ENCODE measurements at places on chromosomes 16 and 17. TPM values are rescaled to one million over a fixed set of nuclear protein-coding genes. Genes with fewer than 3 reads are reported as not detected.

TMEM238L gene
- not detected for total RNA-seq

ST6GALNAC2 gene
- 1.7 TPM for total RNA-seq

ZNF423 gene
- not detected for total RNA-seq

WFDC1 gene
- not detected for total RNA-seq

KRTAP2-3 gene
- total RNA-seq: not detected

SEZ6L2 gene
- total RNA-seq: not detected

ITGB3 gene
- total RNA-seq: not detected

TNFRSF13B gene
- not detected for total RNA-seq

GAS2L2 gene
- 0.17 TPM for total RNA-seq

TBC1D3 gene
- not detected for total RNA-seq

MT4 gene
- not detected for total RNA-seq

ITGAL gene
- total RNA-seq: 187 TPM

OR1A1 gene
- not detected for total RNA-seq

NKD1 gene
- 6.0 TPM for total RNA-seq

JMJD8 gene
- 15.8 TPM for total RNA-seq

ENPP7 gene
- total RNA-seq: not detected

TSPAN10 gene
- total RNA-seq: 0.22 TPM

All from CD8-positive, alpha-beta T cell (primary cell).